ENCODE measurements at places on chromosomes 7 and 10. TPM values are rescaled to one million over a fixed set of nuclear protein-coding genes. Genes with fewer than 3 reads are reported as not detected.

The GBX1 gene
- 0.57 TPM for total RNA-seq

The PIK3CG gene
- 1.7 TPM for total RNA-seq

The ZSCAN21 gene
- 6.1 TPM for total RNA-seq

The MCM10 gene
- total RNA-seq, result 0.22 TPM

The MSMB gene
- not detected for total RNA-seq

The MACROH2A2 gene
- total RNA-seq, result 15.3 TPM

The SSC4D gene
- total RNA-seq, result 0.51 TPM

The WASHC2A gene
- total RNA-seq, result 28.4 TPM

The ITIH2 gene
- total RNA-seq, result not detected

The ADAP1 gene
- total RNA-seq, result 12.5 TPM

The AKAP9 gene
- total RNA-seq, result 36.2 TPM
